ENCODE measurements at places on chromosomes 16 and 17. TPM values are rescaled to one million over a fixed set of nuclear protein-coding genes. Genes with fewer than 3 reads are reported as not detected.

TBC1D26 gene
- 0.19 TPM for total RNA-seq

ARHGAP44 gene
- total RNA-seq, result 0.28 TPM

EIF3CL gene
- 146 TPM for total RNA-seq

CLDN7 gene
- 15.9 TPM for total RNA-seq

ZMYND15 gene
- under 0.01 TPM for total RNA-seq

PRSS22 gene
- total RNA-seq, result not detected

TPSD1 gene
- not detected for total RNA-seq

RAMP2 gene
- total RNA-seq, result 2.7 TPM

MYH2 gene
- total RNA-seq, result not detected

SOX9 gene
- total RNA-seq, result not detected

GPR139 gene
- total RNA-seq, result not detected

GFAP gene
- total RNA-seq, result 0.54 TPM

CTRB2 gene
- not detected for total RNA-seq

GPR142 gene
- total RNA-seq, result not detected

HOXB1 gene
- not detected for total RNA-seq

SPNS2 gene
- 4.6 TPM for total RNA-seq

ZSWIM7 gene
- 16.4 TPM for total RNA-seq

STARD3 gene
- total RNA-seq, result 20.1 TPM

ZFHX3 gene
- total RNA-seq, result 7.0 TPM

CDH5 gene
- 589 TPM for total RNA-seq

CEP295NL gene
- 2.2 TPM for total RNA-seq

SLC5A11 gene
- total RNA-seq, result 0.27 TPM

BRICD5 gene
- 2.4 TPM for total RNA-seq

OTOP3 gene
- not detected for total RNA-seq

CRYBA1 gene
- total RNA-seq, result not detected

GAST gene
- not detected for total RNA-seq

TNK1 gene
- 0.28 TPM for total RNA-seq

KRT9 gene
- total RNA-seq, result not detected

METTL23 gene
- 13.6 TPM for total RNA-seq

KRT23 gene
- not detected for total RNA-seq

MYH8 gene
- total RNA-seq, result not detected

NGFR gene
- under 0.01 TPM for total RNA-seq

TBC1D28 gene
- not detected for total RNA-seq

ABCC11 gene
- 0.09 TPM for total RNA-seq

MYH1 gene
- total RNA-seq, result not detected

TBC1D3G gene
- not detected for total RNA-seq

COPS3 gene
- 64.7 TPM for total RNA-seq

HLF gene
- 0.18 TPM for total RNA-seq

Data from endothelial cell of coronary artery (primary cell).